ENCODE measurements at places on chromosomes 4 and X.

- no peak for DNase-seq
These were observed 2.2 kb downstream of the TMEM156 start for GRCh38 chr4:39029752-39030694.

- DNase-seq, result no peak
These were observed 493.9 kb downstream of the CCSER1 start for GRCh38 chr4:90621080-90621479.

DNA sequence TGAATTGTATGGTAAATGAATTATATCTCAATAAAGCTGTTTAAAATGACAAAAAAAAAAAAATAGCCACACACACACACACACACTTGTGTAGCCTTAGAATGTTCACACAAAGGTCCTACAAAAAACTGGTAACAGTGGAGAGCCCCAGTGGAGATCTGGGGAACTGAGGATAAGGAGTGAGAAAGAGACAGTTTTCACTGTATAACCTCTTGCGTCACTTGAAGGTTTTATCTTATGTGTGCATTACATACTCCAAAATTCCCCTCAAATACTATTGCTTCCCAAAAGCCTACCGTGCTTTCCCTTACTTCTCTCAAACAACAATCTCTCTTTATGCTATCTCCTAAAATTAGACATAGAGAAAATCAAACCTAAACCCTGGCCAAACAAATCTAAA lies 67.8 kb downstream of the SMC1A start:
- DNase-seq, result no peak

DNA sequence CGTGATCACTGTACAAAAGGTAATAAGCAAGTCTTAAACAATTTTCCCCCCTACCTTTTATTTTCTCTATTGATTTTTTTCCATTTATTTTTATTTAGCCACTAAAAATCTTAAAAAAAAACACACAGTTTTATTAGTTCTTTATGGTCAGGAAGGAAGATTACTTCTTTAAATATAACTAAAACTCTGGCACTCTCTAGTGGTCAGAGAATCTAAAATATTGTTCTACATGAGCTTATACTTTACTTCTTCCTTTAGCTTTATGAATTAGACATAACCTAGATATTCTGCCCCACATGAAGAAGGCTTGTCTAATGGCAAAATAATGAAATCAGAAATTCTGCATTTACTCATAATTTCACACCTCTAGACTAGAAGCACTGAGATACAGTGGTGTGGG lies 135.2 kb downstream of the PDE5A start:
- peak; percentile 25 for DNase-seq

GRCh38 chr4:26821677-26822503 lies 38.8 kb upstream of the STIM2 start:
- DNase-seq, result no peak

GRCh38 chr4:63728480-63729177 lies 680.6 kb downstream of the TECRL start:
- no peak for DNase-seq

DNA sequence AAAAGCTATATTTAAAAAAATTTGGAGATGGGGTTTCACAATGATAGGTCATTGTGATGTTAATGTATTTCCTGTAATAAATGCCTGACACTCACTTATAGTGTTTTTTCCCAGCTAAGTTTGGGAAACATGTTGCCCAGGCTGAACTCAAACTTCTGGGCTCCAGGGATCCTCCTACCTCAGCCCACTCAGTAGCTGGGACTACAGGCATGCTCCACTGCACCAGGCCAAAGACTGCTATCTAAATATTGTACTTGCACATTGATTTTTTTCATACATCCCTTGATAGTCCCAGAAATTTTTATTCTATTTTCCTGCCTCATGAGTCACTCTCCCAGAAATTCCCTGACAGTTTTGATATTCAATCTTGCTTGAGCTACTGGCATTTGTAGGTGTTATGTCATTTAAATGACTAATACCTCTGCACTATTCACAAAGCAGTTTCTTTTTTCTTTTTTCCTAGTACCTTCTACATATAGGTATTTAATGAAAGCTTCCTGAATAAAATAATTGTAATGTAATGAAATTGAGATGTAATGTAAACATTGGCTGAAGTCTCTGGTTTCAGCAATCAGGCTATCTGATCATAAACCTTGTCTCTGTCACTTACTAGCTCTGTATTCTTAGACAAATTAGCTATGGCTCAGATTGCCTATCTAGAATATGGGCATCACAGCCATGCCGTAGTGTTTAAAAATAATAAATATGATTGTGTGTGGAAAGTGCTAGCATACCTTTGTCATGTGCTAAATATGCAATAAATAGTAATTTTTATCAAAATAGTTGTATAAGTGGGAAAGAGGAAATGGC lies 1973.0 kb upstream of the AGA start:
- DNase-seq, result peak; percentile 2

DNA sequence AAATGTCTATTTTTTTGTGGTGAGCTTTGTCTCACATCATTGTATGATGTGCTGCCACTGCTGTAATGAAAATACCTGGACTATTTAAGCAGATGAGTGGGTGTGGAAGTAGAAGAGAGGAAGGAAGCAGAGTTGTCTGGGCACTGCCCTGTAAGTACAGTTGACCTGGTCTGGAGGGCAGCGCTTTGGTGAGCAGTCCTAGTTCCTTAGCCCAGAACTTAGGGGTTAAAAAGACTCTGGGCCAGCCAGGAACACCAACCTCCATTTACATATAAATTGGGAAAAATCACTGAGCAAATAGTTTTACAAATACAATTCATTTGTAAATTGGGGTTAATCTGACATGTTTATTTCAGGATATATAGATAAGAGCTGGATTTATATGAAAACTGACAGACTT lies 347.1 kb upstream of the FAT1 start:
- no peak for DNase-seq

DNA sequence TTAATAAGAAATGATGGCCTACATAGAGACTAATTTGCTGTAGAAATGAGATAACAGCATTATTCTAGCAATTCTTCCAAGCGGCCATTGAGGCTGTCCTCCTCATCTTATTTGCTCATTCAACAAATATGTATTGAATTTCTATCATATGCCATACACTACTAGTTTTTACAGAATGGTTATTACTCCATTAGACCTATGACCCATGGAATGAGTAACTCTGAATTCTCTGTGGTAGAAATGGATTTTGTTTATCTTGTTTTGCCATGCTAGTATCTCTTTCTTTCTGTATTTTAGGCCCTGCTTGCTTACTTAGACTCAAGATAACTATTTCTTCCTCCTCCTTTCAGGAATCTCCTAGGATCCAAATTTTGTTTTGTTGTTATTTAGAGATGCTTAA lies 103.5 kb downstream of the RPA4 start:
- DNase-seq, result peak; percentile 6

- no peak for DNase-seq
These were observed 247.7 kb upstream of the NDST3 start for GRCh38 chr4:117786566-117786965.

DNA sequence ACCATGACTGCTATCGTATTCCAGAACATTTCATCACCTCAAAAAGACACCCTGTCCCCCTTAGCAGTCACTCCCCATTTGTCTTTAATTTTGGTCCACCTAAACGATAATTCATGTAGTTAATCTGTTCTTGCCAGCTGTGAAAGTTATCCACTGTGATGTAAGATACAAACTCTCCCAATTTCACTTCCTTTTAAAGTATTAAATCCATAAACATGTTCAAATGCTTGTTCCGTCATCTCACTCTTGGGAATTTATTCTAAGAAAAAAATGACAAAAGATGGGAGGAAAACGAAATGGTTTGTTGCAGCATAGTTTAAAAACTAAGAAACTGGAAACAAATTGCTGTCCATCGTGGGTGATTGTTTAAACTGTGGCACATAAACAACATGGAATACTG lies 53.7 kb upstream of the IRF2 start:
- no peak for DNase-seq

GRCh38 chr4:132001542-132001941 lies 1147.6 kb upstream of the PCDH10 start:
- peak; percentile 24 for DNase-seq

GRCh38 chr4:6953751-6954380 lies 44.2 kb downstream of the TBC1D14 start:
- peak; percentile 80 for DNase-seq

GRCh38 chr4:10856271-10856782 lies 171.8 kb upstream of the CLNK start:
- DNase-seq, result peak; percentile 22

DNA sequence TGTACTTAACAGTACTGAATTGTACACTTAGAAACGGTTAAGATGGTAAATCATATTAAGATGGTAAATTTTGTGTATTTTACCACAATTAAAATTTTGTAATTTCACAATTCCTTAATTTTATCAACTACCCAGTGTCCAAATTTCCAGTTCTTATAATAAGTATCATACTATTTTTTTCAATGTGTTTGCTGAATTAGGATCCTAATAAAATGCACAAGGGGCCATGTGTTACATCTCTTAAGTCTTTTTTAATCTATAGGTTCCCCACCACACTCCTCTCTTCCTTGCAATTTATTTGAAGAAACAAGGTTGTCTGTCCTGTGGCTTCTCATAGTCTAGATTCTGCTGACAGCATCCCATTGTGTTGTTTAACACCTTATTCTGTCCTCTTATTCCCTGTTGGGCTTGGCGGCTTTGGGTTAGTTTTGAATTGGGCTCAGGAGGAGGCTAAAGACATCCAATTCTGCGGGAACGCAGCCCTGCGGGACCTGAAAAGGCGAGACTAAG lies 533 bp upstream of the SYAP1 start:
- no peak for DNase-seq

GRCh38 chr4:72451349-72451748 lies 117.7 kb downstream of the ADAMTS3 start:
- DNase-seq, result no peak

DNA sequence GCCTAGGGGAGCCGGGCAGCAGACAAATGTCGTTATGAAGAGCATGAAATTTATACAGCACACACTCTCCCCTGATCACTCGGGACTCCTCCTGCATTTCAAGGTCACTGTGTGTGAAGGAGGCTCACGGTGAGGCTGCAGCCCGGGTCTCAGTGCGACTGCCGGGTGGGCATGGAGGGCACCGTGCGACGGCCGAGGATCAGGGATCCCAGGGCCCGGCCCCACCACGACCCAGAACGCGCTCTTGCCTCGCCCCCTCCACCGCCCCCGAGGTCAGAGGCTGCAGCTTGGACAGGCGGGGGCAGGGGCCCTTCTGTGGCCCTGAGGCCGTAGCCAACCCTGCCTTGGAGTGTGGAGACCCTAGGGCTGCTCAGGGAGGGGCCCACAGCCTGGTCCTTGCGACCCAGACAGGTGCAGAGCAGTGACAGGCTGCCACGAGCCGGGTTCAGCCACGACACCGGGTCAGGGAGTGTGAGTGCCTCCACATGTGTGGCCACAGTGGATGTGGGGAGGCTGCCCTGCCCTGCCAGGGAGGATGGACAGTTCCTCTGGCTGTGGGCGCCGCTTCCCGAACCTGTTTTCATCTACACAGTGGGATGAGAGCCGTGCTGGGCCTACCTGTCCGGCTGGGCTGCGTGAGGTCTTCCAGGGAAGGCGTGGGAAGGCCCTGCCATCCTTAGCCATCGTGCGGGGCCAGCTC lies 89.3 kb upstream of the NKX1-1 start:
- no peak for DNase-seq

GRCh38 chr4:27643101-27643500 lies 782.5 kb downstream of the STIM2 start:
- DNase-seq, result no peak

GRCh38 chrX:74421036-74421739 lies at the start of gene SLC16A2:
Gene SLC16A2 (plus strand): TSS chrX:74421493. CDS start chrX:74421638, 145 bp downstream.
- DNase-seq, result peak; percentile 88

DNA sequence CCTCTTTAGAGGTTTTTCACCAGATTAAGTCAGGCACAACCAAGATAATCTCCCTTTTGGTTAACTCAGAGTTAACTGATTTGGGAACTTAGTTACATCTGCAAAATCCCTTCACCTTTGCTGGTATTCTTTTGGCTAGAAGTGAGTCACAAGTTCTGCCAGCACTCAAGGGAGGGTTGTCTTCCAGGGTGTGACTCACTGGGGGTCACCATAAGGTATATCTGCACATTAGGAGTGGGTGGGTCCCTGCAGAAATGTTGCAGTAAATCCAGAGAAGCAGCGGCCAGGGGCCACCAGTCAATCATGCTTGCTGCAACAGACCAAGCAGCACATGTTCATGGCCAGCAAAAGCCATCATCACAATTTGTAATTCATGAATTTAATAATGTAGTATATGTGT lies 59.8 kb upstream of the MAML3 start:
- DNase-seq, result no peak

GRCh38 chrX:120310861-120311726 lies at the start of gene TMEM255A:
Gene TMEM255A (minus strand): TSS chrX:120311461. CDS start chrX:120311309, 152 bp downstream.
- peak; percentile 31 for DNase-seq

DNA sequence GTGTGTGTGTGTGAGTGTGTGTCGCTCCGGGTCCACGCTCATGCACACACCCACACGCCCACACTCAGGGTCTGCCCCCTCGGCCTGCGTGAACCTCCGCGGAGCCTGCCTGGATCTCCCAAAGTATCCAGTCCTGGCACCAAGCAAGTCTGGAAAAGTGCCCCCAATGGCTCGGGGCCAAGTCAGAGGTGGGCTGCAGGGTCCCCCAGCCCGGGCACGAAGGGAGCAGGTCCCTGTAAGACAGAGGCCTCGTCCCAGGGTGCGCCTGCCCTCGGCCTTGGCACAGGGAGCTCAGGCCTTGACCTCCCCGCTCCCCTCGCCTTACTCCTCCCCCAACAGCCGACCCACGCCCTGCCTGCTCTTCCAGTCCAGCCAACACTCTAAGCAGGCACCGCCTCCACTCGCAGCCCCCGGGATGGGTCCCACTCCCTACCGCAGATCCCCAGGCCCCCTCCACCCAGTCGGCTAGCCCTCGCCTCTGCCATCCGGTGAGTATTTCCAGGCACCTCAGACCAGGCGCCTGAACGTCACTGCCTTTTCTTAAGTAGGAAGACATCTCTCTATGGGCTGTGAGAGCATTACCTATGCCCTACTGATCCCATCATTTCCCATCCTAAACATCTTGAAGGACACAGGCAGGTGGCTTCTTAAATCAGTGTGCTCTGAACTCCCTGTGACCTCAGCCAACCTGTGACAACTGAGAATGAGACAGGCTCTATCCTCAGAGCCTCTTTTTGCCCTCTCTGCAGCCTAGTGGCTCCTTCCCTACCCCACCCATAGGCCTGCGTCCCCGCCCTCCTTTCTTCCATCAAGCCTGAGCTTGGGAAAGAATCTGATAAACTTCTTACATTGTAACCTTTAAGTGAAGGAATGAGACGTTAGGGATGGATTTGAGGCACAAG lies 704 bp downstream of the FAM114A1 start:
- peak; percentile 50 for DNase-seq

DNA sequence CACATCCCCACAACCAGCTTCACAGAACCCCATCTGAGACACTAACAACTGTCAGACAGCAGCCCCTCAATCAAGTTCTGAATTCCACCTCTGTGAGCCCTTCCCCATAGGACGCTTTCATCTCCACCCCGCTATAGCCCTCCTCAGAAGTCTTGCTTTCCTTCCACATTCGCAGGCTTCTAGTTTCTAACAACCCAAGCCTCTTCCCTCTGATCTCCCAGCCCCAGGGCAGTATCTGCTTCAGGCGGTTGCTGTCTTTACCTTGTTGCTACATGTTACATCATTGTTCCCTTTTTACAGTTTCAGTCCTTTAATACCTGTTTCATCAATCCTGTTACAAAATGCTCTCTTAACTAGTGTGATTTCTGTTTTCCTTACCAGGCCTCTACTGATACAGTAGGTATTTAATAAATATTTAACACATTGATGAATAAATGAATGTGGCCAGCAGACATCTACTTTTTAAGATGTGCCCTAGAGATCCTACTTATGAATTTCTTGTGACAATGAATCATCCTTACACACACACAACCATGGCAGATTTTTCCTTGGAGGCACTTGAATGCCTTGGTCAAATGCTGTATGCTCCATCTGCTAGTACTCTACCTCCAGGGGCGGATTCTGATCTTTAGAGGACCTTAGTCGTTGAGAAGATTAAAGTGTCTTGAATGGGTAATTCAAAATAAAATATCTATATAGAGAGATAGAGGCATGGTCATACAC lies 164.7 kb upstream of the SLIT2 start:
- peak; percentile 19 for DNase-seq

Data from fibroblast of skin of scalp (primary cell).